ENCODE measurements at places on chromosomes 7 and 10.

- no peak for DNase-seq
Observed at GRCh38 chr7:158834878-158835784, 5.8 kb upstream of the ESYT2 start.

DNA sequence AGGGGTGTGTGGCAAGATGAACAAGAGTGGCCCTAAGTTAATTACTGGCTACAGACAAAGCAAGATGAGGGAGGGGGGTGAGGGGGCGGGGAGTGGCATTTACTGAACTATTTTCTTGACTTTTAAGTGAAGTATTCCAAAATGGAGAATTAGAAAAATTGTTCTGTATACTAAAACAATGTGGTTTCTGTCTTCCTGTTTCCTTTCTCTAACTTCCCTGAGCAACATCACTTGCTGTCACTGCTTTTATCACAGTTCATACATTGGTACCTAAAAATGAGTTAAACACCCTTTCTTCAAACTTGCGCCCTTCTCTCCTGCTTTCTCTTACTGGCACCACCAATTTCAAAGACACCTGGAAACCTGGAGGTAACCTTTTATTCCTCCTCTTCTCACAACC is 21.6 kb downstream of the PDZD8 start:
- DNase-seq = no peak

DNA sequence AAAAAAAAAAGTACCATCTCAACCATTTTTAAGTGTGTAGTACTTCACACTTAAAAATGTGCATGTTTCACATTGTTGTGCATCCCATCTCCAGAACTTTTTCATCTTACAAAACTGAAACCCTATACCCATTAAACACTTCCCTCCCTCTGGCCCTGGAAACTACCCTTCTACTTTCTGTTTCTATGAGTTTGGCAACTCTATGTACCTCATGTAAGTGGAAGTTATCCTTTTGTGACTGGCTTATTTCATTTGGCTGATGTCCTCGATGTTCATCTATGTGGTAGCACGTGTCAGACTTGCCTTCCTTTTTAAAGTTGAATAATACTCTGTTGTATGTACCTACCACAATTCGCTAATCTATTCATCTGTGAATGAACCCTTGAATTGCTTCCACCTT is 12.2 kb downstream of the KCNMA1 start:
- DNase-seq = no peak

GRCh38 chr10:3094609-3095036 is 27.3 kb downstream of the PFKP start:
- DNase-seq = no peak

DNA sequence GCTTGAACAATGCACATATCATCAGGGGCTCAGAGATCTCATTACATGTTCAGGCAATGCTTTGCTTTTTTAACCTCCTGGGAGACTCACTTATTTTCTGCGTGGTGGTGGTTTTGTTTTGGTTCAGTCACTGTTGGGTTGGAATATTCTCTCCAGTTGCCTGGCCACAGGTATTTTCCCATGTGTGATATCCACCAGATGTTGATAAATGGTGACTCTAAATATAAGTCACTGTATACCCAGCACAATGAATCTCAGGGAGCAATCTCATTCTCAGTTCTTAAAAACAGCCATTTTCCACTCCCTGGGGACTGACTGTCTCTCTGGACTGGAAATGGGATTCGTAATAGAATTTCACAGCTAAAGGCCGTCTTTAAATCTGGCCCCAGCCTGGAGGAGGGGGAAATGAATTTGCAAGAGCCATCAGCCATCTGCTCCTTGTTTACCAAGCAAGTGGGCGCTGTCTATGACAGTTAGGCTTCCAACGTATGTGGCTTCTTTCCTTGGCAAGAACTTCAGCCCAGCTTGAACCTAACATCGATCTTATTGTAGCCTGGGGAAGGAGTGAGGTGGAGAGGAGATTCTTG is 1106.2 kb downstream of the NRG3 start:
- no peak for DNase-seq

GRCh38 chr7:29510028-29510427 is 53.6 kb upstream of the PRR15 start:
- DNase-seq = no peak

- DNase-seq = no peak
Observed at GRCh38 chr10:129517680-129518057, 50.6 kb downstream of the MGMT start.

DNA sequence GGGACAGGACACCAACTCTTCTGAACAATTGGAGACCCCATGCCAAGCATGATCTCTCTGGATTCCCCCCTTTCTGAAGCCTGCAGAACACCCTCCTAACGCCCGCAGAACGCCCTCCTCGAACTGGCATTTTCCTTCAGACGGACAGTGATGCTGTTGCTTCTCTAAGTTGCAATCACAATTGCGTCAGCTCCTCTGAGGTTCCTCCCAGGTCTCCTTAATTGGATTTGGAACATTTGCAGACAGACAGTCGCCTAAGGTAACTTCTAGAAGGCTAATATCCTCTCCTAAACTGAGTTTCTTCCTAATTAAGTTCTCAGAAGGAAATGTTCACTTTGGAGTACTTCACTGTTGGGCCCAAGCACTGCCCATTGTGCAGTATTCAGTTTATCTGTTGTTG is 20.5 kb upstream of the SERPINE1 start:
- no peak for DNase-seq

DNA sequence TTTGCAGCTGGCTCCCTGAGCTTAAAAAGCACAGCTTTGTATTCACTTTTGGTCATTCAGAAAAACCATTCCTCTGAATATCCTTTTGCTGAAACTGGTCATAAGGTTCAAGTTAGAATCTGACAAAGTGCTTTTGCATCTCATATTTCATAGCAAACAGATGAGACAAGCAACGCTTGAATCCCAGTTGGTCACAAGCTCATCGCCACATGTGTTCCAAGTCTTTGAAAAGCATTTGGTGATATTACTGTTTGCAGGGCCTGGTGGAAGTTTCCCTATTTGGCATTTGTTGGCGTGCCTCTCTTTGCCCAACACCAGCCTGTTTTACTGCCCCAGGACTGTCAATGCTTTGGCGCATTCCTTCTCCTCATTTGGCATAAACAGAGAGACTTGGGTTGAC is 10.3 kb downstream of the TACC2 start:
- DNase-seq = no peak

- no peak for DNase-seq
Observed at GRCh38 chr10:12499076-12499986, 150.0 kb downstream of the CAMK1D start.

- no peak for DNase-seq
Observed at GRCh38 chr10:71367271-71367670, 29.4 kb upstream of the CDH23 start.

- DNase-seq = no peak
Observed at GRCh38 chr7:48446721-48447120, 275.5 kb downstream of the ABCA13 start.

- DNase-seq = no peak
Observed at GRCh38 chr10:35075228-35075627, 14.9 kb downstream of the CUL2 start.

DNA sequence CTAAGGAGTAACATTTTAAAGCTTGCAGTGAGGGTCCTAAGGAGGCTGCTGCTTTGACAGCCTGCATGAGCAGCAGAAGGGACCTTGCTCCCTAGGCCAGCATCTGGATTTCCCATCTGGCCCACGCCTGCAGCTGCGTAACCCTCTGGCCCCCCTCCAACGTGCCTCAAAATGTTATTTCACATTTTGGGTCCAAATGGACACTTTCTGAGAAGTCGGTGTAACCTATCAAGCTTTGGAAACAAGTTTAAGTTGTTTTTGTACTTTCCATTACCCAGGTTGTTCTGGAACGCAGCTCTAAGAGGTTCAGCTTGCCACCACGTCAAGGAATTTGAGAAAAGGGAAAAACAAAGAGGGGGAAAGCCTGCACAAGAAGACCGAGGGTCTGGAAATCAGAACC is 338.3 kb downstream of the KCNMA1 start:
- no peak for DNase-seq

DNA sequence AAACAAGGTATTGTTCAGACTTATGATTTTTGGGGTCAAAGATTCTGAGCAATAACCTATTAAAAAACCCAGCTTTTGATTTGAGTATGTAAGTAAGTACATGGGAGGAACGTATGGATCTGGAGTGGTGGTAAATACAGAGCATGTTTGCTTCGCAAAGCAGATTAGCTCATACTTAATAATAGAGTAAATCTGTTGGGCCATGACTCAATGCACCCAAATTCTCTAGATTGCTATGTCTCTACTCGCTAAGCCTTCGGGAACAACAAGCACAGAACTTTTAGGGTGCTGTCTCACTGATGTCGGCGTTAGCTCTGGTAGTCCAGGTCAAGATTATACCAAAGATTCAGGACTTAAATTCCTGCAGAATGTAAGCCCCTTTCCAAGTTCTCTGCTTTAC is 807 bp upstream of the MINPP1 start:
- no peak for DNase-seq

DNA sequence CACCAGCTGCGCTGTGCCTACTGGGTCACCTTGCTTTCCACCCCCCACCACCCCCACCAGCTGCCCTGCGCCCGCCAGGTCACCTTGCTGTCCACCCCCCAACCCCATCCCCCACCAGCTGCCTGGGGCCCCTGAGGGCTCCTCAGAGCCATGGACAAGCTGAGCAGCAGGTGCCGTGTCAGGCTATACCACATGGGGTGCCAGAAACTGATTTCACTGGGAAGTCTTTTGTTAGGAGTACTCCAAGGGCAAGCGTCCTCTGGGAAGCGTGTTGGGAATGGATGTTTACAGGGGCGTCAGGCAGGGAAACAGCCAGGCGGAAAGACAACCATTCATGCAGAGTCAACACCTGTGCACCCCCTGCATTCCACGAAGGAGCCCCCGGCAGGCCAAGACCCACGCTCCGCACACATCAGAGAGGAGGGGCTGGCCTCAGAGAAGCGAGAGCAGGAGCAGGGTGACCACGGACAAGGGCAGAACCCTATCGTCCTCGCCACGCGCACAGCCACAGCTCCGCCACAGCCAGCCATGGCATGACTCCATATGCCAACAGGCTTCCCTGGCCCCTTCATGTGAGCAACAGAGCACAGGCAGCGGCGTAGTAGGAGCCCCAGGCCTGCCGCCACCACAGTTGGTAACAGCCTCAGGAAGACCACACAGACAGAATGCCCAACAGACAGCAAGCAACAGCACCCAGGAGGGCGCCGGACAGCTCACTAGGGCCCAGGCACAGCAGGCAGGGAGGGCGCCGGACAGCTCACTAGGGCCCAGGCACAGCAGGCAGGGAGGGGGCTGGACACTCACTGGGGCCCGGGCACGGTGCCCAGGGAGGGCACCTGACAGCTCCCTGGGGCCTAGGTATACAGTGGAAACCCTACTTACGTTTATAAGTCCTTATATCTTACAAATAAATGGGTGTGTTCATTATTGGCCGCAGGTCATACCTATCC is 180.8 kb downstream of the MAD1L1 start:
- DNase-seq = no peak

DNA sequence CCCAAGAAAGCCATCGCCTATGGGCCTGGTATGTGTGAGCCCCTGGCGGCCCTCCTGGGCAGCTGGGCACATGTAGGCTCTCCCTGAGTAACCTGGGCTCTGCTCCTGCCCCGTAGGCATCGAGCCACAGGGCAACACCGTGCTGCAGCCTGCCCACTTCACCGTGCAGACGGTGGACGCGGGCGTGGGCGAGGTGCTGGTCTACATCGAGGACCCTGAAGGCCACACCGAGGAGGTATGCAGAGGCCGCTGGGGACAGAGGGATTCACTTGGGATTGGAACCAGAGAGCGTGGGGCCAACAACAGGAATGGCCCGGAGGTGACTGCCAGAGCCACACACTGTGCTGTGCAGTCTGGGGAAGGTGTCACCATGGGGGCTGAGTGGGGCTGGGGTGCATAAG is 7.3 kb downstream of the FLNC start:
- no peak for DNase-seq

DNA sequence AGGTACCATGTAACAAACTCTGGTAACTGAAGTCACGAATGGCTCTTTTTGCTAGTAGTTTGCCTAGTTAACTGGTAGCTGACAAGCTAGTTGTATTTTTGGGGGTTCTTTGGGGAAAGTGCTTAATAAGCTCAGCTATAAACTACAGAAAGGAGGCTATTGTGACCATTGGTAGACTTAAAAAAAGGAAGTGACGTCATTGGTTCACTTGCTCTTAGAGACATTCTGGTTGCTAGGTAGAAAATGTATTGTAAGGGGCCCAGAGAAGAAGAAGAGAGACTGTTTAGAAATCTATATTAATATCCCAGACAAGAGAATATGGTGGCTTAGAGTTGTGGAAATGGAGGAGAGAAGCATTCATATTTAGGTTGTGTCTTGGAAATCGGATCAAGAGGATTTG is 103.0 kb downstream of the NXPH1 start:
- DNase-seq = no peak

- no peak for DNase-seq
Observed at GRCh38 chr10:117626228-117626627, 83.7 kb downstream of the EMX2 start.

DNA sequence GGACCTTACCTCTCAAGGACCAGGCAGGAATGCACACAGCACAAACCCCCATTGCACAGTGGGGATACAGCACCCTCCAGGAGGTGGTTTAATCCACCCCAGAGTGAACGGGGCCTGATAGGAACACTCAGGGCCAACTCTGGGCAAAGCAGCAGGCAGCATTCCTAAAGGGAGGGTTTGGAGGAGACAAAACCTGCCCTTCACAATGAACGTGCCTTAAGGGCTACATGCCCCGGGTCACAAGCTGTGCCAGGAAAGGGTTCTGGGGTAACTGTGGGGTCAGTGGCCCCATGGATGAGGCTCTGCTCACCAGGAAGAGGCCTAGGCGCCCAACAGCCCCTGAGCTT is 1.1 kb downstream of the GPRIN2 start:
- DNase-seq = peak; percentile 3

GRCh38 chr7:3393862-3394261 is 92.8 kb downstream of the SDK1 start:
- DNase-seq = no peak

GRCh38 chr10:116371737-116372136 is 47.5 kb downstream of the CCDC172 start:
- DNase-seq = no peak

DNA sequence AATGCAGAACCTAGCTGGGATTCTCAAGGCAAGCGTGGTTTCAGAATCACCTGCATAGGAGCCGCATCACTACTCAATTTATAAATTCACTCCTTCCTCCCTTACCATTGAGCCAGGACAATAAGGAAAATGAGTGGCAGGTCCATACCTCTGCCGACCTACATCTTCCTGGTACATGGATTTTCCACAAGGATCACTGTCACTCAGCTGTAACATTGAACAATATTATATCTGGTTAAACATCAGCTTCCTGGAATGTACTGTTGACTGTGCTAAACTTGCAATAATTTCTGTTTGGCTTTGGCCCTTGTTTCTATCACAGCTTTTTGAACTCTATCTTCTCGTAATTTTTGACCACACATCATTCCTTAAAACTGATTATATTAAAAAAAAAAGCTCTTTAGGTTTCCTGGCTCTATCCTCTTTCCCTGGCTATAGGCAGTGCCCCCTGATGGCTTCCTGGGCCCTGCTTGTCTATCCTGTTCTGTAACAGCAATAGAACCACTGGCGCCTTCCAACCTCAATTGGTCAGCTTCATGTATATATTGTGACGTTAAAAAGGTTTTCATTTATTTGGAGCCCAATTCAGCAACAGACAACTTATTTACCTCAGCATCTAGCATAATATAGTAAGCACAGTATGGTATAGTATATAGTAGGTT is 59.2 kb downstream of the RNLS start:
- DNase-seq = no peak

- no peak for DNase-seq
Observed at GRCh38 chr7:8500286-8500685, 66.9 kb downstream of the NXPH1 start.

GRCh38 chr7:155208681-155209477 is 88.8 kb upstream of the INSIG1 start:
- no peak for DNase-seq

- DNase-seq = no peak
Observed at GRCh38 chr10:28710202-28710886, 33.0 kb downstream of the BAMBI start.

GRCh38 chr7:70647801-70648498 is 484.0 kb upstream of the GALNT17 start:
- DNase-seq = no peak

Measured in nephron progenitor cell (in vitro differentiated cells).